ENCODE measurements at places on chromosomes 3 and 15.

DNA sequence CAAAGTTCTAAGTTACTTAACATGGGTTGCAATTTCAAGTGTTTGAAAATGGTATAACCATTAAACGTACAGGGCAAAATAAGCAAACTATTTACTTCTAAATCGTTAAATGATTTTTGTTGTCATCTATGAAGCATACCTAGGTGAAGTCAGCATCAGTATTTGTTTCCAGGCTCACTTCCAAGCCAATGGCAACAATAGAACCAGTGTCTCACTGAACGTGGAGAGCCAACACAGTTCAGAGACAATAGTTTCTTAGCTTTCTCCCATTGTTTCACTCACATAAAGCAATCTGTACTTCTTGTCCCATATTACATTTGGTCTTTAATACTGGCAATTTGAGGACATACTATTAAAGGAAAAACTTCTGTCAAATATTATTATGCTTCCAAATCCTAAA lies 397.2 kb downstream of the MECOM start:
- no peak for DNase-seq

DNA sequence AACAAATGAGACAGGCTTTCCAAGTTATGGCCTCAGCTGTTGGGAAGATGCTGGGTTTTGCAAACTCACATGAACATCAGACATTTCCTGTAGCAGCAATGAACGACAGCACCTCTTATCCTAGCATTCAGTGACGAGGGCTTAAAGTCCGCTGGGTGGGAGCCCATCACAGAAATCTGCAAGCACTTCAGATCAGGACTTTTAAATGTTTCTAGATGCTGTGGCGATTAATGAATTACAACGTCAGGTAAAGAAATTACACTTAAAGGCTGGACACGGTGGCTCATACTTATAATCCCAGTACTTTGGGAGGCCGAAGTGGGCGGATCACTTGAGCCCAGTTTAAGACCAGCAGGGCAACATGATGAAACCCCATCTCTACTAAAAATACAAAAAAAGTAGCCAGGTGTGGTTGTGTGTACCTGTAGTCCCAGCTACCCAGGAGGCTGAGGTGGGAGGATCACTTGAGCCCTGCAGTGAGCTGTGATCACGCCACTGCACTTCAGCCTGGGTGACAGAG lies 3.9 kb downstream of the AEN start:
- no peak for DNase-seq

DNA sequence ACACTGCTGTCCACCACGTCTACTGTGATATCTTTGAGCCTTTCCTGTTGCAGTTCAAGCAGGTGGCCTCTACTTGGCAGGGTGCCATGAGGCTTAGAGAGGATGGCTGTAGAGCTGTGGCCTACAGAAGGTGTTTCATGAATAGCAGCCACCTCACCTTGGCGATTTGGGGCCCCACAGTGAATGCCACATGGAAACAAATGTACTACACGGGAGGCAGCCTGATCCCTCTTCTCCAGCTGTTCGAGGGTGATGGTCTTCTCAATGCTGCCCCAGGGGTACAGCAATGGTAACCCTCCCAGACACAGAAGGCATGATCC lies 70.7 kb downstream of the FAM43A start:
- DNase-seq = no peak

GRCh38 chr3:36525115-36525801 lies 145.0 kb downstream of the STAC start:
- DNase-seq = no peak

DNA sequence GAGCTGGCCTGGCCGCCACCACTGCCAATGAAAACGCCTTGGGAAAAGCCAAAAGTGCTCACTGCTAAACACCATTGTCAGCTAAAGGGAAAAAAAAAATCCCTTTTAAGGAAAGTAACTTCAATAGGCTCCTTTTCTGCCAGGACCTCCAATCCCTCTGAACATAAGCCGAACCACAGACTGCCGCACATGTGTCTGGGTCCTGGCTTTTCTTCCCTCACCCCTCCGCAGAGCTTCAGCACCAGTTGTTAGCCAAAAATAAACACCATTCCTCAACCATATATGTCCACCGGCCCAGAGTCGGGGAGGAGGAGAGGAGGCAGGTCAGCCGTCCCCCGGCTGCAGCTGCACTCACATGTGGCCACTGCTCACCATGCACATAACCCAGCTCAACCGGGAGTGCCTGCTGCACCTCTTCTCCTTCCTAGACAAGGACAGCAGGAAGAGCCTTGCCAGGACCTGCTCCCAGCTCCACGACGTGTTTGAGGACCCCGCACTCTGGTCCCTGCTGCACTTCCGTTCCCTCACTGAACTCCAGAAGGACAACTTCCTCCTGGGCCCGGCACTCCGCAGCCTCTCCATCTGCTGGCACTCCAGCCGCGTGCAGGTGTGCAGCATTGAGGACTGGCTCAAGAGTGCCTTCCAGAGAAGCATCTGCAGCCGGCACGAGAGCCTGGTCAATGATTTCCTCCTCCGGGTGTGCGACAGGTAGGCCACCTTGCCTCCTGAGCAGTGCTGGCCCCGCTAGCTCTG lies at the start of gene FBXL22:
Gene FBXL22 (plus strand): TSS at position 350 of the 753 bp plus-strand sequence. CDS start 6 bp downstream, at position 356.
- no peak for DNase-seq

Data from NCI-H2171 treated with DMSO at 0.1 percent for 48 hours (cell line).